ENCODE measurements at places on chromosomes 5 and 9. TPM values are rescaled to one million over a fixed set of nuclear protein-coding genes. Genes with fewer than 3 reads are reported as not detected.

DNA sequence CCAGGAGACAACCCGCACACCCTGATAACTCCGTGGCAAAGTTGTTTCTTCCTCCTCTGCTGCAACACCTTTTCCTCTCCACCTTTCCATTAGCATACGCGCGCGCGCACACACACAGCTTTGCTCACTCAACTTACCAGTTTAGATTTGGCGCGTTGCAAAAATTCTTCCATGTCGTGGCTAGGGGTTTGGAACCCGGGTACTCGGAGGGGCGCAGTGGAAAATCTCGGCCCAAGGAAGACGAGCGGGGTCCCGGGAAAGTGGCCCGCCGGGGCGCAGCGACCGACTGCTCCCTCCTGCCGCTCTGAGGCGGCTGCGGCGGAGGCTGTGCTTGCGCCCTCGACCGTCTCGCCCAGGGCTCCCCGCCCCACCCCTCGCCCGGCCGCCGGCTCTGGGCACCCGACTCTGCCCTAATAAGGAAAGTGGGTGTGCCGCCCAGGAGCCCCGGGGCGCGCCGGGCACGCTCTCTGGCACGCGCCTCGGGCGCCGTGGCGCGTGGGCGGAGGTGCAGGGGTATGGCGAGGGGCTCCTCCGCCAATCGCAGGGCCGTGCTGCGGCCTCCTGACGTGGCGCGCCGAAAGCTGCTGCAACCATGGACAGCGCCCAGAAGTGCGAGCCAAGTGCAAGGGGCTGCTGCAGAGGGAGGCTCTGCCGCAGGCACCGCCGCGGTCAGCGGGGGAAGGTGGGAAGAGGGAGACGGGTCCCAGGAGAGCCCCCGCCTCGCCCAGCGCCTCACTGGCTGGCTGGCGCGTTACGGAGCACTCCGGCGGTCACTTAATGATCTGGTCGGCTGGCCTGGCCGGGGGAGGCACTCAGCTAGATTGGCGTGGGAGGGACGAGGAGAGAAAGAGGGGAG is at the start of gene PRUNE2:
TSS of gene PRUNE2 (minus strand) at position 324 of the 856 bp plus-strand sequence. CDS start at position 173, 151 bp downstream.
- DNase-seq, result peak; percentile 83

DNA sequence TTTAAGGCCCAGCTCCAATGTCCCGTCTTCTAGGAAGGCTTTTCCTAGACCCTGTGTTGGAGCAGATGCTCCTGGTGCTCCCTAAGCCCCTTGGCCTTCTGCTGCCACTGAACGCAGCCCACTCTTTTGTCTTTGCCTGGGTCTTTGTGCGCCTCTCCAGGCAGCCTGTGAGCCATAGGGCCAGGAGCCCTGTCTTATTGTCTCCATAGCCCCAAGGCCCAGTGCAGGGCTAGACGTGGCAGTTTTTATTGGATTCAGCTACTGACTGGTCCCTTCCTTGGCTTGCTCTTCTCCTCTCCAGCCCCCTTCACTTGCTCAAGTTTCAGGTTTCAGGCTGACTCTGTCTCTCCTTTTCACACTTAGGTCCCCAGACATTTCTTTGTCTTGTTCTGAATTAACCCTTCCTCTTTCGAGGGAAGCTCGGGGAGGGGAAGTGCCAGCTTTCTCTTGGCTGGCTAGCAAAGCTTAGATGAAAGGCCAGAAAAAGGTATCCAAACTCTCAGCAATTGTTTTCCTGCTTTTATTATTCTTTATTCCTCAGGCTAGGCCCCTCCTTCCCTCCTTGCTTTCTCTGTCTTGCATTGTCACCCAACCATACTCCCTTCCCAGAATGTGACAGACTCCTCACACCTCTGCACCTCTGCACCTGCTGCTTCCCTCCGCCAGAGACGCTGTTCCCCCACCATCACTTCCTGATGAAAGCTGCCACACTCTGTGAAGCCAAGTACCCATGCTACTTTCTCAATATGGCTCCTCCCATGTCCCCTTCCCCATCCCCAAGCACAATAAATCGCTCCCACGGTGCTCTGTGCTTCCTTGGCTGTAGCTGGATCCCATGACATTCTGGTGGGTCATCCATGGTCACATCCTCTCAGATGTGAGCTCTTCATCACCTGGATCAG is 101.6 kb upstream of the CPEB4 start:
- DNase-seq, result no peak

- DNase-seq, result no peak
Observed at GRCh38 chr9:123450098-123450770, 94.2 kb downstream of the CRB2 start.

DNA sequence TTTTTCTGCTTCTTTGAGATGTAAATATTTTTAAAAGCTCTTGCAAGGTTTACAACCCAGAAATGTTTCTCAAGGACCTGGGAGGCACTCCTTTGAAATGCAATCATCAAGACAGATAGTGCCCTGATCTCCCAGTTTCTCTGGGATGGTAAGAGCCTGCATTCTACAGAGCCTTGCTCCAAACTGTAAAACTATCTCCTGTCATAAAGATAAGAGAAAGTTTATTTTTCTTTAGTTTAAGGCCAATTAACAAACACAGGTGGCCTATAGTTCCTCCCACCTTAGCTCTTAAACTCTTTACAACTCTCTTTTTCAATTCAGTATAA is 1231.1 kb upstream of the NUDT12 start:
- DNase-seq, result no peak

DNA sequence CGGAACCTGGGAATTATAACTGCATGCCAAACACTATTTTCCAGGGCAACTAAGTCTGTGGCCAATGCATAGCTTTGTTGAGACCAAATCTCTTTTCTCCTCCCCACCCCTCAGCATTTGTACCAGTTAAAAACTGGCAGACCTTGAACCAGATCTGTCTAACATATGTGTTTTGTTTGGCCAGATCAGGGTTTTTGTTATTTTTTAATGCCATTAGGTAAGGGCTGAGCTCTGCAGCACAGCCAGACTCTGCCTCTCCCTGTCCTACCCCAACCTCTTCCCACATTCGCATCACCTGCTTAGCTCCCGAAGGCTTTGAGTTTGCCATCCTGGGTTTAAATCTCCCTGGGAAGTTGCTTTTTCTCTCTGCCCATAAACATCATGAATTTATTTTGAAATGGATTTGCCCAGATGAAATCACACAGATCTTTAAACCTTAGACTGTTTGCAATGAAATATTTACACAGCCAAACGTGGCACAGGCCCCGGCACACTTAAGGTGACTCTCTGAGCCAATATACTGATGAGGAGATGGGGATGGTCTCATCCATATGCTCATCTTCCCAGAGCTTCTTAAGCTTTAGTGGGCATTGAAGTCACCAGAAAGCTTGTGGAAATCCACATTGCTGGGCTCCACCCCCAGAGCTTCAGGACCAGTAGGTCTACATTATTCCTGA is 54.0 kb upstream of the ALDH1B1 start:
- no peak for DNase-seq

DNA sequence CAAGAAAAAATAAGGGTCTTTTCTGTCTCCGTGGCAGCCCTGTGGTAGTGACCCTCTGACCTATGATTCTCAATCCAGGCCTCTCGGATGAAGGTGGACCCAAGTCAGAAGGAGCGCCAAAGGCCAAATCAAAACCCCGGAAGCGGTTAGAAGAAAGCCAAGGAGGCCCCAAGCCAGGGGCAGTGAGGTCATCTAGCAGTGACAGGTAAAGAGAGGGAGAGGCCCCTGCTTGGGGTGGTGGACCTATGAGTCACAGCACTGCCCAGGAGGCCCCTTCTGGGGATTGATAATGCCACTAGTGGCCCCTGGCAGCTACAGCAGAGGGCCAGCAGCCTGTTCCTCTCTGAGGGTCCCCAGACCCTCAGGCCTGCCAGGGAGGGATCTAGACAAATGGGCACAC is 6.4 kb upstream of the SLC2A8 start:
- no peak for DNase-seq

- DNase-seq, result no peak
Observed at GRCh38 chr9:126533926-126534310, 79.8 kb upstream of the LMX1B start.

DNA sequence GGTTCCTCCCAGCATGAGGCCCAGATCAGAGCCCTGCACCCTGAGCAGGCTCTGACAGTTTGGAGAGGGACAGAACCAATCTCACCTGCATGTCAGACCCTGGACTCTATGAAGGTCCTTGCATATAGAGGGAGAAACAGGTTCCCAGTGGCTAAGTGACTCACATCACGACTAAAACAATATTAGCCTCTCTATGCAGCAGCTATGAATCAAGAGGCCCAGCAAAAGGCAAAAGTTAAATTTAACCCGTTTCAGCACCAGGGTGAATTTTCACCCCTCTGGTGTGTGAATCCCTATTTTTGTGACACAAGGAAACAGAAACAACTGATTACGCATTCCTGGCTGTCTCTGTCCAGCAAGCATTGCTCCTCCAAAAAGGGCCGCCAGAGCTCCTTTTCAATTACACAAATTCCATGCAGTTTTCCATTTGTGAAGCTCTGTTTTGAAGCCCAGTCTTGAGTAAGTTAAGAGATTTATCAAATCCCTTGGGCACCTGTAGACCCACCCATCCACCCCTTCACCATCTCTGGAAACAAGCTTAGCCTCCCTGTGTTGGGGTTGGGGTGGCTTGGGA is 136.6 kb downstream of the GABBR2 start:
- DNase-seq, result peak; percentile 25

GRCh38 chr5:63596254-63596653 is 366.0 kb downstream of the HTR1A start:
- no peak for DNase-seq

DNA sequence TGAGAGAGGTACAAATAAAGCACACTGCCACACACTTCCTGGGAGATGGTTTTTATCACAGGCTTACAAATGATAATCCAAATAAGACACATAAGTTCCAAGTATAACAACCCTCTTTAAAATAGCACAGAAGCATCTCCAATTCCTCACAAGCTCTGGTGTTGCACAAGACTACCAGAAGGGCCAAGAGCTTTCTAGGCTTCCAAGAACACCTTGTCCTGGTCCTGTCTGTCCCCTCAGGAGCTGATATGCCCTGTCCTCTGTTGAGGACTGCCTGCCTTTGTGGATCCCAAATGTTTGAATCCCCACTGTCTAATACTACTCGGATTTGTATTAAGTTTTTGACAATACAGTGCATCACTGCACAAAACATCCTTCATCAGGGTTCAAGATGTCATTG is 110.1 kb downstream of the SPOCK1 start:
- no peak for DNase-seq

- no peak for DNase-seq
Observed at GRCh38 chr9:121870271-121870670, 218.8 kb downstream of the DAB2IP start.

- no peak for DNase-seq
Observed at GRCh38 chr5:79050498-79050897, 19.0 kb downstream of the DMGDH start.

- DNase-seq, result peak; percentile 90
Observed at GRCh38 chr9:76562511-76562911, 103.5 kb downstream of the GCNT1 start.

- no peak for DNase-seq
Observed at GRCh38 chr9:124222109-124222508, 35.6 kb upstream of the NEK6 start.

DNA sequence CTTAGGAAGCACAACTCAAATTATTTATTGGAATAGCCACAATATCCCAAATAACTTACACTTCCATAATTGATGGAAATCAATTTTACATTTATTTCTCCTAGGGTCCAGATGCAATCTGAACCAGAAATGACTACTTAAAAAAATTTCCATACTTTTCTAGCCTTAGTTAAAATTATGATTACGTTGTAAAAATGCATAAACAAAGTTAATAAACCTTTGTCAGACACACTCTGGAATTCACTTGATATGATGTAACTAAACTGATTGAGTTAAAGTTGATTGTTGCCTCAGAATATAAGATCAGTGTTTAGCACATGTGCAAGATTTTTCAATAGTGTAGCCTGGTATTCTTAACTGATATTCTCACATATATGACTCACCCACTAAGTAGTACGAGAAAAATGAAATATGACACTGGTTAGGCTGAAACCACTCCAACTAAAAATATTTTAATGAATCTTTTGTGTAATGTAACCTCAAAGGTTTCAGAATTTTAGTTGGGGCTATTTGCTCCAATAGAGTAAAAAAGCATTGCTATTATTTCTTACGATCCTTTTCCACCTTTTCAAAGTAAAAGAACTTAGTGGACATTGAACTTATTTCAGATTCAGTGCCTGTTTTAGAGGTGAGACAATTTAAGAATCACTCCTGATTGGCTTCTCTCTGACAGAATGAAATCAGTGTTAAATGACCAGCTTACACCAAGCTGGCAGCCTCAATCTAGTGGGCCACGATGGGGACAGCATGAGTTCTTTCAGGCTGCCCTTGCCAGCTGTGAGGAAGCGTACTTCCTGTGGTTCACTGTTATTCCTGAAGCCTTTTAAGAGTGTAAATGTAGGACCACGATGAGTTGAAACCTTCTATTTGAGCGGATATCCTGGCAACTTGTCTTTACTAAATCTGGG is 277.2 kb upstream of the CDH9 start:
- peak; percentile 54 for DNase-seq

DNA sequence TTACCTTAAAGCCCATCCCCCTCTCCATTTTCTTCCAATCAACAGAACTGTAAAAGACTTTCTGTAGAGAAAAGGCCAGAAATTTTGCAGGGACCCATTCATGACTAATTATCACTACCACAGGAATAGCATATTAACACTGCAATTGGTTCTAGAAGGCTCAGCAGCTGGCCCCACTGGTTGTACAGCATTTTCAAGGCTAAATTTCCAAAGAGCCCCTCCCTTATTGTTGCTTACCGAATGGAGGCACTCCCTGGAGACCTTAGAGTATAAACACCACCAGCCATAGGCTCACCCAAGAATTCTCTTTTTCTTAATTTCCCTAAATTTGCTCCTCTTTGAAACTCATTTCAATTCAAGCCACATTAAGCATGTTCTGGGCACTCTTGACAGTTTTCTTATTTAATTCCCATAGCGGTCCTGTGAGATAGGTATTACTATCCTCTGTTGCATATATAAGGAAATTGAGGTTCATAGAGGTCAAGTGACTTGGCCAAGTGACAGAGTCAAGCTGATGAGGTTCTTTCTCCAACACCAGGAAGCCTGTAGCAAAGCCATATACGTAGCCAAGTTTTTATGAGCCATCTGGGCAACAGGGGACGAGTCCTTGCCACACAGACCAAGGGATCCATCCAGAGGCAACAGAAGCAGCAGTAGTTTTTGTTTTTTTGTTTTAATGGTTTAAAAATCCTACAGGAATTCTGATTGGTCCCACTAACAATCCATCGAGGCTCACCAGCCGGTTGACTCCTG is 83.9 kb upstream of the NR5A1 start:
- DNase-seq, result no peak

GRCh38 chr9:70552561-70552960 is 138.1 kb upstream of the KLF9 start:
- DNase-seq, result no peak

ANKRD18A gene
- not detected for polyA plus RNA-seq

PCDHGB2 gene
- 0.76 TPM for polyA plus RNA-seq

OR1L4 gene
- polyA plus RNA-seq, result not detected

ANKRD31 gene
- polyA plus RNA-seq, result not detected

MED27 gene
- polyA plus RNA-seq, result 41.1 TPM

ADRB2 gene
- 0.09 TPM for polyA plus RNA-seq

Measured in GM23248 (cell line).